Stimulated activated CD8-positive, alpha-beta memory T cell treated with anti-CD3 and anti-CD28 coated beads, Interleukin-15, amount 100 ng/mL, for 48 hours (primary cell): ENCODE measurements at places on chromosomes 2 and 18.
A peak's percentile ranks its signal among the peaks of the same experiment; 100 is the strongest.

DNA sequence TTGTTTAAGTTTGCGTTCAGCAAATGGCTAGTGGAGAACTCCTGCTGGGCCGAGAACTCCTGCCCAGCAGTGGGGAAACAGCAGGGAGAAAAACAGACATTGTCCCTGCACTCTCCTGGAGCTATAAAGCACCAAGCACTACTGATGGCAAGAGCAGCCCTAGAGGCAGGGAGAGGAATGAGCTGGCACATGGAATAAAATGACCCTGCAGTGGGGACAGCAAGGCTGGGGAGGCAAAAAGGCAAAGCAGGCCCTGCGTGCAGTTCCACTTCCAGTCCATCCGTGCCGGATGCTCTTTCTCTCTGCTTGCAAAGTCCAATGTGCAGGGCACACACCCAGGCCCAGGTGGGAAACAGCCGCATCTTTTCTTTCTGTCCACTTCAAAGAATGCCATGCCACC lies 415.5 kb downstream of the LRATD1 start:
- DNase-seq = no peak

DNA sequence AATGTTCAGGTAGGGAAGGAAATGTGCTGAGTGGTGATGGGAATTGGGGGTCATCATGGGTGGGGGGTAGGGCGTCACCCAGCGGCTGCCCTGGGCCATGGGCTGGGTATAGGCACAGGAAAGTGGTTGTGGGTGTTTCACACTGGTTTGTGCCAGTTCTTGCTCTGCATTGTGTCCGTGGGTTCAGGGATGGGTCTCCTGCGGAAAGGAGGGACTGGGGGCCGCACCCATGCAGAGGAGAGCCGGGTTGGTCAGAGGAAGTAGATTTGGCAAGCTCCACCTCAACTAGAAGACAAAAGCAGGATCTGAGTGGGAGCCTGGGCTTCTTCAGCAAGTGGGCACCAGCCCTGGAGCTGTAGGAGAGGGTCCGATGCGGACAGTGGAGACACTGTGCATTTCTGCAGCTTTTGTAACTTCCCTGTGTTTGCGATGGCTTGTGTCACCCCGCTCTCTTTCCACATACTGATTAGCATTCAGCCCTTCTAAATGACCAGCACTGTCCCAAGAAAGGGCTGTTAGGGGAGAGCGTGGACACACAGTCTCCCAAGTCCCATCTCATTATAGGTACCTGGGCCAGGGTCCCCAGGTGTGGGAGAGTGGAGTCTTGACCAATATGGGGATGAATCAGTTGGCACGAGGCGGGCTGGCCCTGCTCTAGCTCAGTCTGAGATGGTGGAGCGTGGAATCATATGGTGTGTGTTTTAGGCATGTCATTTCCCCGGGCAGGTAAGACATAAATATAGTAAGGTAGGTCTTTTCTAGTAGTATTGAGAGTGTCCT lies 67.2 kb downstream of the LRRFIP1 start:
- no peak for DNase-seq

- no peak for DNase-seq
These were observed 330.1 kb downstream of the TDRD15 start for GRCh38 chr2:21453723-21454450.

DNA sequence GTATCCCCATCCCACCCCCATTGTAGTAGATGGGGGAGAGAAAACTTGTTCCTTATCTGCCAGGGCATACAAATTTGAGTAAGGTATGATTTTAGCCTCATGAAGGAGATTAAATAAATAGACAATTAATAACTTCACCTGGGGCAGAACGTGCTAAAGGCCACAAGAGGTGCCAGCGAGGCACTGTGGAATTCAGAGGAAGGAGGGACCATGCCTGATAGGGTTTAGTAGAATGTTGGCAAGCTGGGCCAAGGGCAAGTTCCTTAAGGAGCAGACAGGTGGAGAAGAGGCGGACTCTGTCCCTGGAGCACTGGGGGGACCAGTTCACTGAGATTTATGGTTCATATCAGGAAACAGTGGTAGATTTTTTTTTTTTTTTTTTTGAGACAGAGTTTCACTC lies 22.5 kb downstream of the STAMBP start:
- no peak for DNase-seq

GRCh38 chr18:63982361-63982760 lies 12.5 kb downstream of the SERPINB8 start:
- DNase-seq = no peak

DNA sequence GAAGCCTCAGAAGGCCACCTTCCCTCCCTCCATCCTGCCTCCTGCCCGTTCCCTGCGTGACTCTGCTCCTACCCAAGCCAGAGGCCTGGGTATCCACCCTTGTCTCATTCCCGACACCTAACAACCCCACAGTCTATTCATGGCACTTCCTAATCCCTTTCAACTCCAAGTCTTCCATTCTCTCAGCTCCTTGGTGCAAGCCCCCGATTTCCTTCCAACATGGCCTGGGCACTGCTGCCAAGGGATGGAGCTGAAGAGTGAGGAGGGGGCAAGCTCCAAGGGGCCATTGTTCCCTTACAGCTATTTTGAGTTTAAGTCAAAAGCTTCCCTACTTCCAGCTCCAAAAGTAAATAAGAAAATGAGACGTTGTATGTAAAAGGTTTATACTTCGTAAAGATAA lies 84.8 kb upstream of the ASB18 start:
- DNase-seq = no peak

- no peak for DNase-seq
These were observed 21.5 kb downstream of the EPG5 start for GRCh38 chr18:45945669-45946068.

DNA sequence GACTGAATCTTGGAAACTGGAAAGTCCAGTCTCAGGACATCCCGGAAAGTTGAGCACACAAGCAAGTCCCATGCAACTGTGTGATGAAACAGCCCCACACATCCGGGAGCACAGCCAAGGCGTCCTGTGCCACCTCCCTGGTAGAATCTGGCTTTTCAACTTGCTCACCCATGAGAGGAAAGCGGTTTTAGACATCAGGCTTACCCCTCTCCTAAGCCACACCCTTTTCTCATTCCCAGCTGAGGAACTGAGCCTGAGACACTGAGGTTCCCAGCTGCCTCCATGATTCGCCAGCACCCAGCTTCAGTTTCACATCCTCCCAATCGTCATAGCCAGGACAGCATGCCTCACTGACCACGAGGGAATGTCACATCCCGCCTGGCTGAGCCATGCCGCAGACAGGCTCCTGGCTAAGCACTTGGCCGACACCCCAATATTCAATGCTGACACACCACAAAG lies 60.3 kb downstream of the STEAP3 start:
- no peak for DNase-seq

- DNase-seq = no peak
These were observed 19.2 kb downstream of the E2F6 start for GRCh38 chr2:11446733-11447248.

- DNase-seq = no peak
These were observed 39.6 kb downstream of the REV1 start for GRCh38 chr2:99450199-99450598.

DNA sequence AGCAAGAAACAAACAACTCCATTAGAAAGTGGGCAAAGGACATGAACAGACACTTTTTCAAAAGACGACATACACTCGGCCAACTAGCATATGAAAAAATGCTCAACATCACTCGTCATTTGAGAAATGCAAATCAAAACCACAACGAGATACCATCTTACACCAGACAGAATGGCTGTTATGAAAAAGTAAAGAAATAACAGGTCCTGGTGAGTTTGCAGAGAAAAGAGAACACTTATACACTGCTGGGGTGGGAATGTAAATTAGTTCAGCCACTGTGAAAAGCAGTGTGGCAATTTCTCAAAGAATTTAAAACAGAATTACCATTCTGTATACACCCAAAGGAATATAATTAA lies 130.5 kb downstream of the PLCL1 start:
- DNase-seq = no peak

GRCh38 chr2:202426751-202427150 lies 50.6 kb downstream of the BMPR2 start:
- no peak for DNase-seq

- DNase-seq = no peak
These were observed 96.8 kb downstream of the VSNL1 start for GRCh38 chr2:17637131-17637906.

GRCh38 chr2:154173919-154174318 lies 302.2 kb downstream of the GALNT13 start:
- DNase-seq = no peak

DNA sequence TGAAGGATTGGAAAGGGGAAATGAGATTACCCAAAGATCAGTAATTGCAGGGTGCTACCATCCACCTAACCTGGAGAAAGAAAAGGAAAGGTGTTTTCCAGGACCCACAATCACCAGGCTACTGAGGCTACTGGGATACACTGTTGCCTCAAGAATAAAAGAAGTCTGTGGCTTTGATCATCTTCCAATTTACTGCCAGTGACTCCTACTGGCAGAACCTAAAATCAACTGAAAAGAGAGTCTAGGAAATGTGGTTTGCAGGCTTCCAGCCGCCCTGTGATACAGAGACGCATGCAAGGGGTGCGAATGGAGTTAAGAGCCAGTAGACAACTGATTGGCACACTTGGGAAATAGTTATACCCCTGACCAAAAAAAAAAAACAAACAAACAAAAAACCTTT lies 16.6 kb upstream of the TTL start:
- no peak for DNase-seq

DNA sequence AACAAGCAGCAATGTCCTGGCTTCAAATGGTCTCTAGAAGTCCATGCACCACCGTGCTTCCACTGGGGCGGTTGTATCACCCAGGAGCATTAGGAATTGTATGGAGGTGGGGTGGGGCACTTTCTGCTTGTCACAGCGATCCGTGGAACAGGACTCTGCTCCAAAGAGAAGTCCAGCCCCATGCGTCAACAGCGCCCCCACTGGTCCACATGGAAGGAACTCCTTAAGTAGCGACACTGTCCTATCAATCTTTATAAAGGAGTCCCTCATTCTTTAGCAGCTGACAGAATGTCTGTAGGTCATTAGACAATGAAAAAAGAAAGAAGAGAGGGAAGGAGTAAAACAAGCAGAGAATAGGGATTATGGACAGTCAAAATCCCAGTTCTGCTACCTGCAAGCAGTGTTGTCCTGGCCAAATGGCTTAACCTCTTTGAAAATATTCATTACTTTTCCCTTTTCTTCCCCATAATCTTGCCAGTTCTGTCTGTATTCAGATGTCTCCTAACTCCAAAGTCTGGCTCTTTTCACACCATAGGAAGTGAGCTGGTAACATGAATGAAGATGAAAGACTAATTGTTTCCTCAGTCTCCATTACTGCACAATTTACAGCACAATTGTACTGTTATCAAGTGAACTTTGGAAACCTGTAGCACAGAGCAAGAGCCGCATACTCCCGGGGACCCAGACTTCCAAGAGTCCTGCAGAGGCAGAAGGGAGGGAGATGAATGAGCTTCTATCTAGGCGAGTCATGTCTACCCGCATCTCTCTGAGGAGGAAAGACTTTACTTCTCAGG lies 9.9 kb downstream of the NFE2L2 start:
- DNase-seq = no peak

DNA sequence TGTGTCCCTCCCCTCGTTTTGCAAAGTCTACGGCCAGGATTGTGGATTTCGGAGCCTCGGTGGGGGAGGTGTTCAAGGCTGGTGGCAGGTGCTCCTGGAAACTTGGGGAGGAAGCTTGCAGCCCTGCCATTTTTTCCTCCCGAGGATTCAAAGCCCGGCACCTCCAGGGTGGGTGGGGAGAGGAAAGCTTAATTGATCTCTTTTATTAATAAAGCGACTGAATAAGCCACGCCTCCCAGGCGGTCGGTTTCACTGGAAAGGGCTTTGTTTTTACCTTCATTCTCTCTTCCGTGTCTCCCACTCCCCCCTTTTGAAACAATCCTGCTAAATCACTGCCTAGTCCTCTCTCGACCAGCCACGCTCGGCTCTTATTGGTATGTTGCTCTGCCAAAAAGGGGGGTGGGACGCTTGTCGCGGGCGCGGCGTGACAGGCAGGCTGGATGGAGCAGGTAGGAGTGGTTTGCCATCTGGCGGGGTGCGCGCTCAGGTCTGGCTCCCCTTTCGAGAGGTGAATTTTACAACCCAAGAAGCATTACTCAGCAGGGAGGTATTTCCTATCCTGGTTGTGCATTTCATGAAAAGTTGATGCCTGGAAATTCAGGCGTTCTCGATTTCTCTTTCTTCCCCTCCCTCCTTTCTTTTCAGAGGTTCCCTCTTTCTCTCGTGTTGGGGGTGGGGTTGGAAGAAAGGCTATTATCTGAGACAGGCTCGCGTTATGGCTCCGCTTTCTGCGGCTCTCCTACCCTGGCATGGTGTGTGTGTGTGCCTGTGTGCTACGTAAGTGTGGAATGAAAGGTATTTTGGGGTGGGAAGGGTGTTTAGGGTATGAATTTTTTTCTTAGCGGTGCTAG lies 1.4 kb downstream of the NEDD4L start:
- DNase-seq = peak; percentile 12

DNA sequence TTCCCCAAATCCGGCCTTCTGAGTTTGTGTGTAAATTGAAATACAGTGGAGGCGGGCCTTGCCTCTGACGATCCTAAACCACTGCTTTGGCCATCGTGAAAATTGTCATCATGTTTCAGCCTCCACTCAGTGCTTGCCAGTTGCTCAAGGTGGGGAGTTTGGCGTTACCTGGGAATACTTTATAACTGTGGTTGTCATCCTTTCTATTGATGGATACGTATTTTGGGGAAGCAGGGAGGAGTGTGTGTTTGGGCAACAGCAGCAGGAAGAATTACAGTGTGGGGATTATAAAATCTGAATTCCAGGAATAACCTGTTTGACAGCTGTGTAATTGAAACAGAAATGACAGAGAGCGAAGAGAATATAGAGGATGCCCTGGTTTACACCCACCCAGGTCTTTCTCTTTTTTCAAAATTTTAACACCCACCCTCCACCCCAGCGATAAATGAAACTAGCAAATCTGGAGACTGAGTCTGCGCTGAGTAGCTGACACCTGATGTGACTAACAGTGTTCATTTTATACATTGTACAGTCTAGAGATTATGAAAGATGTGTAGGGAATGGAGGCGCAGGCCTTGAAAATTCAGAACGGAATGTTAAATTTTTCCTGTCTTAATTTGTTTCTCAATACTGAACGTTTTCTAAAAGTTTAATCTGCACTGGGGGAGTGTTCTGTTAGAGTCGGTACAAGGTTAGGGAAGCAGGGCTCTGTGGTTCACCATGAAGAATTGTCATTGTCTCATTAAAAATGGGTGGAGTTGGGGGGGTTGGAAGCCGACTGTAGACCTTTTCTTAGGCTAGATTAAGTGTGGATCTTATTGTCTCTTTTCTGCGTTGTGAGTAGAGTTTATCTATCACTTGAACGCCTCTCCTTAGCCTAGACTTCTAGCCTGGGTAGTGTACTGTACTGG lies 1.6 kb downstream of the MAP4K4 start:
- DNase-seq = no peak

DNA sequence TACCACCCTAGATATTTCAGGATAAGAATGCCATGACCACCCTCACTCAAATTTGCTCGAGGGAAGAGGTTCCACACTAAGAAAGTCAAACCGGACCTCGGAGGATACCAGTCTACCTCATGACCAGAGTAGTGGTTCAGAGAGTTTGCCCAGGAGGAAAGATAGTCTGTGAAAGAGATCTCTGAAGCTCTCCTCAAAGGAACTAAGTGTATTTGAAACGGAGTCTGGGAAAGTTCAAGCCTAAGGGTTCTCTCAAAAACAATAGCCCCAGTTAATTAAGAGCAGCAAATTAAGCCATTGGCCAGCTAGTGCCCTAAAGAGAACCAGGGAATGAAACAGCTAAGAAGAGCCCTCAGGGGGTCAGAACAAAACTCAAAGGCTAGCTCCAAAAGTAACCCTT lies 94.9 kb downstream of the SPHKAP start:
- no peak for DNase-seq

GRCh38 chr2:196696423-196697079 lies 57.0 kb downstream of the CCDC150 start:
- DNase-seq = no peak
